ENCODE measurements at places on chromosomes 13 and 19.

GRCh38 chr19:20482721-20483120, 82.9 kb downstream of the ZNF737 start:
- no peak for DNase-seq

DNA sequence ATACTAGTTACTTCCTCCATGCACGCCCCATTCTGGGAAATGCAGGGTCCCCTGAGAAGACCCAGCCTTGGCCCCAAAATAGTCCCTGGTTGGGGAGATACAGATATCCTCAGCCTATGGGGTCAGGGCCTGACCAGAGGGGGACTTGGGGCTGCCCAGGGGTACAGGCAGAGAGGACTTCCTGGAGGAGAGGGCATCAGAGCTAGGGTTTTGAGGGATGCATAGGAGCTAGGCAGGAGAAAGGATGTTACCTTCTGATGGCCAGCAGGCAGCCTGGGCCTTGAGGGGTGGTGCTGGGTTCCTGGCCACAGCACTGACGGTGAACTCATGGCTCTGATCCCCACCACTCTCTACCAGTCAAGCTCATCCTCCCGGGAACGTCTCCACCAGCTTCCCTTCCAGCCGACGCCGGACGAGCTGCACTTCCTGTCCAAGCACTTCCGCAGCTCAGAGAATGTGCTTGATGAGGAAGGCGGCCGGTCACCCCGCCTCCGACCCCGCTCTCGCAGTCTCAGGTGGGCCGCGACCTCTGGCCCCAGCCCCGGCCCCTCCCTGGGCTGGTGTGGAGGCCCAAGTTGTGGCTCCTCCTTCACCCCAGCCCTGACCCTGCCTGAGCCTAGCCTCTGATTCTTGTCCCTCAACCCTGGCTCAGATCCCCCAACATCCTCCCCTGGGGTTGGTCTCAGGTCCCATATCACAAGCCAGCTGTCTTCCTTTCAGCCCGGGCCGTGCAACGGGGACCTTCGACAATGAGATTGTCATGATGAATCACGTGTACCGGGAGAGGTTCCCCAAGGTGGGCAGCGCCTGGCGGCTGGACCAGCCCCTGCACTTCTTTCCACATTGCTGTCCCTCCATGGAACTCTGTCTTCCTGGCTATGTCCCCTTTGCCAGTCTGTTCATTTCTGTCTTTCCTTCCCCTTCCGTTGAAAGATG, 25.6 kb downstream of the MAST3 start:
- no peak for DNase-seq

DNA sequence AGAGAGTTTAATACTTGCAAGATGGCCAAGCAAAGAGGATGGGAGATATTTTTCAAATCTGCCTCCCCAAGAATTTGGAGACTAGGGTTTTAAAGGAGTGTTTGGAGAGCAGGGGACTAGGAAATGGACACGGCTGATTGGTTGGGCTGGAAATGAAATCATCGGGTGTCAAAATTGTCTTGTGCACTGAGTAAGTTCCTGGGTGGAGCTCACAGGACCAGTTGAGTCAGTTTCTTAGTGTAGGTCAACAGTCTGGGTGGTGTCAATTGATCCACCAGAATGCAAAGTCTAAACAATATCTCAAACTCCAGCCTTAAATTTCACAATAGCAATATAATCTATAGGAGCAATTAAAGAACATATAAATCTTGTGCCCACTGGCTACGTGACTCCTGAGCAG, 23.0 kb upstream of the CEACAM4 start:
- DNase-seq = no peak

DNA sequence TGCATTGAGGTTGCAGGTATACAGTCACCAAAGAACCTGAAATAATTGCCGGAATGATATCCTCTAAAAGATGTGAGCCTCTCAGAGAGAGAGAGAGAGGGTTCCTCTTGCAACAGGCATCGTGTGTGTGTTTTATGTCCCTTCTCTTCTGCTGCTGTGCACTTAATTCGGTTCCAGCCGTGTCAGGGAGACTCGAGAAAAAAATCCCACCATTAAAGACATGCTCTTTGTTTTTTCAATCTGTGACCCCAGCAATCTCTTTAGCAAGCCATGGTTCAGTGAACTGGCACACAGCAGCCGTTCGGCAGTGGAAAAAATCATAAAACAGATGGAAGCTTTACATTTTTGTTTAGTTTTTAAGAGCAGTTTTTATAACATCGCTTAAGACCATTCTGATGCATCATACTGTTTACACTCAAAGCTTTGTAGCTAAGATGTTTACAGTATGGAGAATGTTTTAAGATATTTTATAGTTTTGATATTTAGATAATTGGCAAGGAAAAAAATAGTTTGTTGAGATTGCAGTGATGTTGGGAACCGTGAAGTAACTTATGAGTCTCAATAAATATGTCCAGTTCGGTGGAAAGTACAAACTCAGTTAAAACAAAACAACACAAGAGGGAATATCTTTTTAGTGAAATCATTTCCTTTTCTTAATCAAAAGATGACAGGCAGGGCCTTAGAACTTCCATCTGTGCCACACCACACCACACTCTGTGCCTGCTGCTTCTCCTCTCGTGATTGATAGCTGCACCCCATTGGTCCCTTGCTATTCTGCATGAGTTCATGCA, 31.2 kb upstream of the ZNF536 start:
- no peak for DNase-seq

DNA sequence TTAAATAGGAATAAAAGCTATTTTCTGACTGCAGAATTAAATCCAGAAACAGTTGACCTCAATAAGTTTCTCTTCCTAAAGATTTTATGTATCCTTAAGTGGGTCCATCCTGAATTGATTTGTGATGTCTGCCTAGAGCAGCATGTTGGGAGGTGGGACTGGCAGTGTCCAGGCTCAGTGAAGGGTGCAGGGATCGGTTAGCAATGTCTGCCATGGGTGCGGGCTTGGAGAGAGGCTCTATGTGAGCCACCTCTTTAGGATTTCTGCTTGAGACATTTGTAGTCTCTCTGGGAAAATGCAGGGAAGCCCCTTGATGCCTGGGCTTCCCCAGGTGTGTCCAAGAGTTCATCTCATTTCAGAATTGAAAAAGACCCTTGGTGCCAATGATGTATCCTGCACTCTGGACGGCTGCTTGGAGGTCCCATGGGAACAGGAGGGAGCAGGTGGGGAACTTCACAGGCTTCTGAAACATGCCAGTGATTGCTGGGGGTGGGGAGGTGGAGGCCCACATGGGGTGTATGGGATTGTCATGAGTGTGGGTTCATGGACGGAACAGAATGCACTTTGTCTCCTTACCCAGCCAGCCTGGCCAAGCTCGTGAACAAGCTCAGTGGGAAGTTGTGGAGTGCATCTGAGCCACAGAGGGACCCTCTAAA, 6.2 kb upstream of the COLGALT1 start:
- no peak for DNase-seq

GRCh38 chr13:113292021-113292862, 4.8 kb upstream of the LAMP1 start:
- DNase-seq = peak; percentile 15

DNA sequence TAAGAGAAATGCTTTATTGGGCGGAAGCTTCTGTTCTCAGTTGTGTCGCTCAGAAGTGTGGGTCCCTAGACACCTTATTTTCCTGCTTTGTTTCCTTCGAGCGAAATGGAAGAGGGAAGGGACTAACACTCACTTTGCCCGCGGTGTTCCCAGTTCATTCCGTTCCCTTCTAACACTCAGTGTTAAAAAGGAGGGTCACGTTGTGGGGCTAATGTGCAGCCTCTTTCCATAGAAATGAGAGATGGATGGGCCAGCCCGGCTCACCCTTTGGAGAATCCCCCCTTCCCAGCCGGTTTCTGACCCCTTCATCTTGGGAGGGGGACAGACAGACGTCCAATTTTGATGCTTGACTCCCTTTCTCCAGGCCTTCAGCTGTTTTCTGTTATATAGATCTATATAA, 2.3 kb downstream of the ATP11A start:
- DNase-seq = no peak

DNA sequence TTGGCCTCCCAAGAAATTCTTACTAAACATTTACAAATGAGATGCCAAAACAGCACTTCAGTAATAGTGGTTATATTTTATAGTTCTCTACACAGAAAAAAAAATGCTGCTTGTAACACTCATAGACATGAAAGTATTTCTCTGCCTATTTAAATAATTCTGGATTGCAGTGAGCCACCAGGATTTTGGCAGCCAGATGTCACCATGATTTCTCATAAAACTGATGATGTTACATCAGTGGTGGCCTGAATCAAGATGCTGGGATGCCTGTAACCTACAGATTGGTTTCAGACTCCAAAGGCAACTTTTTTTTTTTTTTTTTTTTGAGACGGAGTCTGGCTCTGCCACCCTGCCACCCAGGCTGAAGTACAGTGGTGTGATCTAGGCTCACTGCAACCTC, 2.7 kb upstream of the CAPS start:
- no peak for DNase-seq

DNA sequence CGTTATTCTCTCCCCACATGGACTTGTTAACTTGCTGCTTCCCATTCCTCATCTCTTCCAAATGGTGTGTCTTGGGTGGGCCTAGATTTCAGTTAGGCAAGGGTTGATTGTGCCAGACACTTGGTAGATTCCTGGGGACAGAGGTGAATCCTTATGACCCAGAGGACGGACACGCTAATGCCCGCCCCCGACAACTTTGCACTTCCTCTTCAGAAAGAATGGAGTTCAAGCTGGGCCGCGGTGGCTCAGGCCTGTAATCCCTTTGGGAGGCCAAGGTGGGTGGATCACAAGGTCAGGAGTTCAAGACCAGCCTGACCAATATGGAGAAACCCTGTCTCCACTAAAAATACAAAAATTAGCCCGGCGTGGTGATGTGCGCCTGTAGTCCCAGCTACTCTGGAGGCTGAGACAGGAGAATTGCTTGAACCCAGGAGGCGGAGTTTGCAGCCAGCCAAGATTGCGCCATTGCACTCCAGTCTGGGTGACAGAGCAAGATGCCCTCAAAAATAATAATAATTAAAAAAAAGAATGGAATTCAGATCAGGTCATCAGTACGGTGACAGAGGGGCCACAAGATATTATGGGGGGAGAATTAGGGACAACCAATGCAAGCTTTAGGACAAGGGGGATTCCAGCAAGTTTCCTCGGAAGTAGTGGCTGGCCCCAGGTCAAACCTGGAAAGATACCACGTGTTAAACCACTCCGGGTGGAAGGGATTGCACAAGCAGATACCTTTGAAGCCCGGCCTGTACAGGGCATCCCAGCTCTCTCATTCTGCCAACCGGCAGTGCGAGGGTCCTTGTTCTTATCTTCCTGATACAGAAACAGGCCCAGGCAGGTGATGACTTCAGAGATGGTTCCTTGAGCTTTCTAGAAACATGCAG, 2.7 kb downstream of the MYO9B start:
- no peak for DNase-seq

DNA sequence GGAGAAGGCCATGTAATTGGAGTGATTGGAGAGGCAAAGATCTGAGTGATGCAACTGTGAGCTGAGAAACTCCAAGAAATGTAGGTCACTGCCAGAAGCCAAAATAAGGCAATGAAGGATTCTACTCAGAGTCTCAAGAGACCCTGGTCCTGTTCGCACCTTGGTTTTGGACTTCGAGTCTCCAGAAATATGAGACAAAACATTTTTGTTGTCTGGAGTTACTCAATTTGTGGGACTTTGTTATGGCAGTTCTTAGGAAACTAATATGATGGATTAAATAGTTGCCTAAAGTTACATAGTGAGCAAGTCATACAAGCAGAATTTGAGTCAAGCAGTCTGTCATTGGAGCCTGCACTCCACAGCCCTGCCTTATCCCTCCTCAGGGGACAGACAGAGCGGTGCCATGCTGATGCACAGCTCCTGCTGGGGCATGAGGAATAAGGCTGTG, 104.2 kb downstream of the ITGBL1 start:
- DNase-seq = no peak

- no peak for DNase-seq
These were observed 240.9 kb downstream of the GPC5 start for GRCh38 chr13:91639330-91639729.

GRCh38 chr13:105492216-105492615, 1043.2 kb downstream of the EFNB2 start:
- DNase-seq = no peak

- DNase-seq = no peak
These were observed 144.8 kb downstream of the LIG4 start for GRCh38 chr13:108070491-108070890.

- no peak for DNase-seq
These were observed 11.5 kb downstream of the CEACAM19 start for GRCh38 chr19:44682807-44683206.

DNA sequence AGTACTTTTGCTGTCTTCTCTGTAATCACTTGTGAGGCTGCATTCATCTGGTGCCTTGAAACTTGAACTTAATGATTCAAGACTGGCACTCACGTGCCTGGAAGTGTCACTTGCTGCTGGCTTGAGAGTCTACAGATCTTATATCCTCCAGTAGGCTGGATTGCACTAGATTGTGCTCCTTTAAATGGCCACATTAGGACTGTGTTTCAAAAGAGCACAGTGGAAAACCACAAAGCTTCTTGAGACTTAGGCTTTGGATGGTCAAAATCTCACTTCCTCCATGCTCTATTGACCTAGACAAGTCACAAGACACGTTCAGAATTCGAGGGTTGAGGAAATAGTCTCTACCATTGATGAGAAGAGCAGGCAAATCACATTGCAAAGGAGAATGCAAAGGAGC, 1278.8 kb upstream of the MIR17HG start:
- no peak for DNase-seq

DNA sequence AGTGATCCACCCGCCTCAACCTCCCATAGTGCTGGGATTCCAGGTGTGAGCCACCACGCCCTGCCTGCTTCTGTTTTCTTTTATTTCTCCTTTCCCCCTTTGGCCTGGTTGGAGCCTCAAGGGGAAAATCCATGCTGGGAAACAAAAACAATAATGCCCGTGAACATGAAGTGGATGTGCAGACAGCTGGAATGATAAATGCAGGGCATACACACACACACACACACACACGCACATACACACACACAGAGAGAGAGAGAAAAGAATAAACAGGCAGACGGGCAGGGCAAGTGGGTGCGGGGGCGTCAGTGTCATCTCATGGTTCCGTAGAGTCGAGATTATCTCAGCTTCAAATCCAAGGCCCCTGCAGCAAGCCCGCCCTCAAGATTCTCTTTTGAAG, 4.4 kb upstream of the PLEKHF1 start:
- no peak for DNase-seq

- DNase-seq = no peak
These were observed 39.1 kb downstream of the TEX26 start for GRCh38 chr13:30971575-30971974.

DNA sequence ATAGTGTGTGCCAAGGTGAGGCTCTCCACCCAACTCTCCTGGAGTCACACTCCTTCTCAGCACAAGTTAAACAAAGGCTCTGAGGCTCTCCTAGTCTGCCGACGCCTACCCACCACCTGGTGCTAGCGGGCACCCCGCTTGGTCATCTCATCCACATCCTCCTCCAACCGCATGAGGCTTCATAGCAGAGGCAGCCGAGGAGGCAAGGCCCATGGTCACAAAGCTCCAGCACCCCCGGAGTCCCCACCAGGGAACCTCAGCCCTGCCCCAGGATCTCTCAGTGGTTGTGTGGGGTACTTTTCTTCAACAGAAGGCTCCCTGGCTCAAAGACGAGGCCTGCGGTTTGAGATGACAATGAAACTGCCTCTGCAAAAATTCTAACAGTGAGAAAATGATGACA, 43.0 kb downstream of the STK24 start:
- no peak for DNase-seq

Measured in HEK293T (cell line).